Left ventricle myocardium inferior (tissue), 1 donor: ENCODE measurements at places on chromosomes 1 and 21.
A peak's percentile ranks its signal among the peaks of the same experiment; 100 is the strongest.

DNA sequence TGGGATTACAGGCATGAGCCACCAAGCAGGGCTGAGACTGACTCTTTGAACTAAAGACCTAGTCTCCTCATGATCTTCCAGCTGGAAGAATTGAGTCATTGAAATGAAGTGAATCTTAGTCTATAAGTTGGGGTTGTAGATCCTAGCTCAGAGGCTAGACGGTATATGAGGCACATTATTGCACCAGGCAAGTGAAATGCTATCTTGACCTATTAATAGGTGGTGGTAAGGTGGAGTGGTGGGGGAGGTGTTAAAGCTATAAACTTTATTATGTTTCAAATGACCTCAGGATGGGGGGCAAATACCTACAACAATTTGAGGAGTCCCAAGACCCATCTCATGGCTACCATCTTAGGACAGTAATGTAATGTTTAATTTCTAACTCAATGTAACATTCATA is 36.8 kb upstream of the SLC16A1 start:
- no peak for DNase-seq

- DNase-seq, result no peak
Measured at GRCh38 chr1:179510038-179510437, 65.7 kb downstream of the NPHS2 start.

- DNase-seq, result no peak
Measured at GRCh38 chr21:17746920-17747319, 72.2 kb downstream of the C21orf91 start.

- DNase-seq, result no peak
Measured at GRCh38 chr21:42820616-42821465, 58.5 kb downstream of the WDR4 start.

DNA sequence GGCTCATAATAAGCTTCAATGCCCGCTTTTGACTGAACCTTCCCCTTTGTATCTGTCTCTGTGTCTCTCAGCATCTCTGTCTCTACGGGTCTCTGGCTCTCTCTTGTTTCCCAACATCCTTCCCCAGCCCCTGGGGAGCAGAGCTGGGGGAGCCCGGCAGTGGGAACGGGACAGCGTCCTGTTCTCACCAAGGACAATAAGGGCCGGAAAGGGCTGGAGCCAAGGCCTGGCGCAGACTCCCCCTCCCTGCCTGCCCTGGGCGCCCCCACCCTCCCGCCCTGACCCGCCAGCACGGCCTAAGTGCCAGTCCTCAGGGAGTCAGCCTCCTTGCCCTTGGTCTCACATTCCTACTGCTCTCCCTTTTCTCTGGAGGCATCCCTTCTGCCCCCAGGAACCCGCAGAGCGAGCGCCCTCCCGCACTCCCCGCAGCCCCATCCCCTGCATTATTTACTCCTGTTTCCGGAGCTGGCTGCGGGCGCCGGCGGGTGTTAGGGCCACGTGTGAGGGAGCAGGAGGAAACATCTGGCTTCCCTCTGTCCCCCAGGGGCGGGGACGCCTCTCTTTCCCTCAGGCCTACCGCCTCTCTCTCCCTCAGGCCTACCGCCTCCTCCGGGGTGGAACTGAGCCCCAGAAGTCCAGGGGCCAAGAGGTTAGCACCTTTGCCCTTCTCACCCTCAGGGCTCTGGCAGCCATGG is 6.5 kb downstream of the KRTCAP2 start:
- DNase-seq, result peak; percentile 81

- DNase-seq, result no peak
Measured at GRCh38 chr1:159647616-159648015, 60.0 kb downstream of the APCS start.

- DNase-seq, result no peak
Measured at GRCh38 chr1:207988326-207989165, 77.6 kb upstream of the CD34 start.

GRCh38 chr1:13482600-13482999 is 31.2 kb downstream of the LRRC38 start:
- no peak for DNase-seq

DNA sequence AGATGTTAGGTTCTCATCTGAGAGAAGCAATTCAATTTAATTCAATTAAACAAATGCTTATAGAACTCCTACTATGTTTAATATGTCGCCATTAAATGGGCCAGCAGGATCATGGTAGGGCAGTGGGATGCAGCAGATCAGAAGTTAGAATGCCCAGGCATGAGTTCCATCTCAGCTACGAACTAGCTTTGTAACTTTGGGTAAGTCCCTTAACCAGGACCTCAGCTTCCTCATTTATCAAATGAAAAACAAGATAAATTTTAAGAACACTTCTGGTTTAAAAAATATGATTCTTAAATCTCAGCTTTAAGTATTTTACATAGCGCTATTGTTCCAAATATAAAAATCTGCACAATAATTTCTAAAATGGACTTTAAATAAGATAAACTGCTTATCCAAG is 67.5 kb upstream of the GFI1 start:
- no peak for DNase-seq

DNA sequence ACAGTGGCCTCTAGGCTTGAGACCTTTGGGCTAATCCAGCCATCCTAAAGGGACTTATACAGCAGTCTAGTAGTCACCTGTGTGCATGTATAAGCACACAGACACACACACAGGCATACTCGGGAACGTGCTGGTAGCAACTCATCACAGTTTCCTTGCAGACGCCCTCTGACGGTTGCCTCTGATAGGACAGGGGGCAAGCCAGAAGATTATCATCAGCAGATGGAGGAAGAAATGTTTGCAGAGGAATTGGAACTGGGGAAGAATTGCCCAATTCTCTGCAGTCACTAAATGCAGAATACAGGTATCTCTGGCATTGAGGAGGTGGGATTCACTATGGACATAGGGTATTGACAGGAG is 222.2 kb downstream of the C1orf94 start:
- no peak for DNase-seq

- no peak for DNase-seq
Measured at GRCh38 chr1:235918032-235918431, 51.3 kb upstream of the LYST start.

DNA sequence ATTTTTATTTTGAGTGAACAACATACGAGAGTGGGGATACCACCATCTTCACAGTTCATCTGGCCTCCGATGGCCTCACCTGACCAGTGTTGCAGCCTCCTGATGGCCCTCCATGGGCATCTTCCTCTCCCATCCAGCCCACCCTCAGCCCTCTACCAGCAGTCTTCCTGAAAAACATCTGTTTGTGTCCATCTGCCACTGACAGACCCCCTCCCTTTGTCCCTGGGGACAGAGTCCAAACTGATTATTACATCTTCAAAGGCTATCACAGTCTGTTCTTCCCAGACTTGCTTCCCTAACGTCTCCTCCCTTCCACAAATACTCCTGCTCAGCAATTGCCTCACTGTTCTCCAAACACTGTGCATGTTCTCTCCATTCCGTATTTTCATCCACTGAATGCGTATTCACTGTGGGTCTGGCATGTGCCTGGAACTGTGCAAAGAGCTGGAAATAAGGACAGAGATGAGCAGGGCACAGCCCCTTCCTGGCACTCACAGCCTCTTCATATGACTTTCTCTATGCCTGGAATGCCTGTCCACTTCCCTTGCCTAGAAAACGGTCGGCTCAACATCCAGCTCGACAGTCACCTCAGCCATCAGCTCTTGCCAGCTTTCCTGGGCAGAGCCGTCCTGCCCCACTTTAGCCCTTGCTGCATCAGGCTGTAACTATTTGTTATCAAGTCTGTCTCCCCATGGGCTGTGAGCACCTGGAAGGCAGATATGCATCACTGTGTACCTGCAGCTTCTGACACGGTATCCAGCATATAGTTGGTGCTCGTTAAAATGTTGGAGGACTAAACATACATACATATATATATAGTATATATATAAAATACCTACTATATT is 8.3 kb upstream of the ATF3 start:
- no peak for DNase-seq

GRCh38 chr21:15498455-15498854 is 231.3 kb upstream of the USP25 start:
- no peak for DNase-seq

DNA sequence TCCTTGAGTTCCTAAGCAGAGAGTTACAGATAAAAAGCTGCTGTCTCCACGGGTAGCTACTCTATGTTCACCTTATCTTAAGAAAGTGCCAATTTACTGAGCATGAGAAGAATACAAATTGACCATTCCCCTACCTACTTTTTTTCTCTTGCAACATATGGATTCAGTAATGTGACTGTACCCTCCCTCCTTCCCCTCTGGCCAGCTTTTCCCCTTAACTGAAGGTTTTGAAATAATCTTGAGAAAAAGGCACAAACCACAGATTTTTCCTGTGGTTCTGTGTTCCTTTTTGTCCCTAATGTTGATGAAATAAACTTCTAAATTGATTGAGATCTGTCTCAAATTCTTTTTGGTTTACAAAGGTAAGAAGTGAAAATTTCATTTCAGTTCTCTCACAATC is 2.6 kb upstream of the CD2 start:
- DNase-seq, result no peak
